CD4-positive, alpha-beta T cell treated with Interleukin-21 for 1 hour (primary cell): ENCODE measurements at places on chromosomes 6 and 20.
A peak's percentile ranks its signal among the peaks of the same experiment; 100 is the strongest.

DNA sequence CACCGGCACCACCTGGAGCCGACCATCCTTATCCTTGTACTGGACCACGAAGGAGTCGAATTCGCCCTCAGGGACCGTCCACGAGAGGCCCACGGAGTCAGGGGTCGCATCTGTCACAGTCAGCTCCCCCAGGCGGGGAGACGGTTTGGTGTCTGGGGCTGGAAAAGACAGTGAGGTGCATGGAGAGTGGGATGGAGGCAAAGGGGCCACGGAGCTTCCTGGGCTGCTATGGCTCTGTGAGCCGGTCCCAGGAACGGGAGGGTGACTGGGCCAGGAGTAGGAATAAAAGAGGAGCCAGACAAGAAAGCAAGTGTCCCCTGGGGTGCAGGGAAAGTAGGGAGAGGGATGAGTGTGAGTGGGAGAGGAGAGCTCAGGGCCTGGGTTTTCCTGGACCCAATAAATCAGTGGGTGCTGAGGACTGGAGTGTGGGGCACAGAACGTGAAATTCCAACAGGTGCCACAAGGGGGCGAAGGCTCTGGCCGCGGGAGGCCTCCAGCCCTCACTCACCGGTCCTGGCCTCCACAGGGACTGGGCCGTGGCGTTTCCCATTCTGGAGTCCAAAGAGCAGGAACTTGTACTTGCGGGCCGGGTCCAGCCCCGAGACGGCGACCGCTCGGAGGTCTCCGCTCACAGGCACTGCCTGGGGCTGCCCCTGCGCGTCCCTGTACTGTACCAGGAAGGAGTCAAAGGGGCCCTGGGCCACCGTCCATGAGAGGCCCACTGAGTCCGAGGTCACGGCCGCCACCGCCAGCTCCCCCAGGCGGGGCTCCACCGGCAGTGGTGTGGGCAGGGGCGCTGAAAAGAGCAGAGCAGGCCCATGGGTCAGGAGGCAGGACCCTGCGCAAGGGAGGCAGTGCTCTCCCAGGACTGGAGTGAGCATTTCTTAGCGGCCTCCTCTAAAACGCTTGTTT, 9.9 kb downstream of the CYP21A2 start:
- DNase-seq: peak; percentile 63

DNA sequence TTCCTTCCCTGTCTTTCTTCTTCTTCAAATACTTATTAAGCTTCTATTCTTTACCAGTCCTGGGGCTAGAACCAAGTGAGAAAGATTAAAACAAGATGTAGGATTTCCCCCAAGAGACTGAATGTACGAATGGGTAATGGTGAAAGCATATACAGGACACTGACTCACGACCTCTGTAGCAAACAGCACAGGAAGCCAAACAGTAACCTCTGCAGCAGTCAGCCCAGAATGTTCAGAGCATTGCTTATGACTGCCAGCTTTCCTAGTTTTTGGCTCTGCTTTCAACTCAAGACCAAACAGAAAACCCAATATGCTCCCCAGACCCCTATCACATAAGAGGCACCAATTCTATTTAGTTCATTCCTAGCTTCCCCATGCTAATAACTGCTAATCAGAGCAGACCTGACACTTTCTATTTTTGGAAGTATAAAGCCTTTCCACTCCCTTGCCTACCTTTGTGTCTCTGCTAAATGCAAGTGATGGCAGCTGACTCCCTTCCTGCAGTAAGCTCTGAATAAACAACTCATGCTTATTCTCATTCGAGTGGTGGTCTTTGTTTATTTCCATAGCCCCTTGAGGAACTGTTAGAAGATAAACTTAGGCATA, 690.6 kb downstream of the EPM2A start:
- no peak for DNase-seq

GRCh38 chr6:134797400-134798113, 152.3 kb downstream of the ALDH8A1 start:
- DNase-seq: no peak

- DNase-seq: no peak
Observed at GRCh38 chr6:79373246-79373645, 138.8 kb upstream of the HMGN3 start.

DNA sequence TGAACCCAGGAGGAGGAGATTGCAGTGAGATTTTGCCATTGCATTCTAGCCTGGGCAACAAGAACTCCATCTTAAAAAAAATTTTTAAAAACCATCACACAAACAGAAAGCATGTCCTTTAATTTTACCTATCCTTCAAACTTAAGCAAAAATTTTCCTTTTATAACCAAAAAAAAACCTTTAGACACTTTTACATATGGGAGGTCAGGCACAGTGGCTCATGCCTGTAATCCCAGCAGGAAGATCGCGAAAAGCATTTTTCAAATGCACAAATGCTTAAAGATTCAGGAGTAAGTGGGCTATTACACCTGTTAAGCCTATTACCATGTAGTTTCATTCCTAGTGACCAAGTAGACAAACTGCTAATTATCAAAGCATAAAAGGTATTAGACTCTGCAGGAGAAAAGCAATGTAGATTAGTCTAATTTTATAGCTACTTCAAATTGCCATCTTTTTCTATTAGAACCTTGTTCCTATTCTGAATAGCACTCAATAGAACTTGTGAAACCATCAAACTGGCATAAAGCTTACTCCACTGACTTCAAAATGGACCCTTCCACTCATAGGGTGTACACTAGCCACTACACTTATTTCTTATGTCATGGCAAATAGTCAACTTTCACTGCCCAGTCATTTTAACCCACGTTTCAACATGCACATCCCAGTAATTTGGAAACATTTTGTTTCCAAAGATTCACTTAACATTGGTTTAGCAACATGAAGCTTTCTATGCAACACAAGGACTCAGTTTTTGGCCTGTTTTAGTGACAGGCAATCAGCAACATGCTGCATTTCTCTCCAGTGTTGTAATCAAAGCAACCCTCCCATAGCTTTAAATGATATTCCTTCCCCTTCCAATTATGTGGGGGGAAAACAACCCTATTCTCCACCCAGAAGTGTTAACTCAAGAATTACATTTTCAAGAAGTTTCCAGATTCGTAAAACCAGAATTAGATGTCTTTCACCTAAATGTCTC, 4.0 kb downstream of the EEF1A1 start:
- no peak for DNase-seq

DNA sequence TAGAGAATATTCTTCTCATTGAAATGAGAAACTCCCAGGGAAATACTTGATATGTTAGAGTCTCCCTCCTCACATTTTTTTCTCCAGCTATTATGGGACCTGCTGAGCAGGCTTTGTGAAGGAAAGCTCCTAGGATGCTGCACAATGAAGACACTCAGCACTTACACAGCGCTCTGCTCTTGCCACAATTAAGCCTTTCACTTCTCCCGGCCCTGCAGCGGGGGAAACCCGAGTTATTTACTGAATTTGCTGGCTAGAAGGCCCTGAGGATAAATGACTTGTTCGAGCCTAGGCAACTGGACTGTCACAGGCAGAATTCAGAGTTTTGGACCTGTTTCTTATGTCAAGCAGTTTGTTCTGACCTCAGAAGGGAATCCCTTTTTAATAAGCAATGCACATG, 102.0 kb downstream of the MAP3K7 start:
- no peak for DNase-seq

- no peak for DNase-seq
Observed at GRCh38 chr6:134172706-134173365, 120.4 kb upstream of the SLC2A12 start.

GRCh38 chr6:137106183-137106582, 61.4 kb upstream of the IL20RA start:
- no peak for DNase-seq

DNA sequence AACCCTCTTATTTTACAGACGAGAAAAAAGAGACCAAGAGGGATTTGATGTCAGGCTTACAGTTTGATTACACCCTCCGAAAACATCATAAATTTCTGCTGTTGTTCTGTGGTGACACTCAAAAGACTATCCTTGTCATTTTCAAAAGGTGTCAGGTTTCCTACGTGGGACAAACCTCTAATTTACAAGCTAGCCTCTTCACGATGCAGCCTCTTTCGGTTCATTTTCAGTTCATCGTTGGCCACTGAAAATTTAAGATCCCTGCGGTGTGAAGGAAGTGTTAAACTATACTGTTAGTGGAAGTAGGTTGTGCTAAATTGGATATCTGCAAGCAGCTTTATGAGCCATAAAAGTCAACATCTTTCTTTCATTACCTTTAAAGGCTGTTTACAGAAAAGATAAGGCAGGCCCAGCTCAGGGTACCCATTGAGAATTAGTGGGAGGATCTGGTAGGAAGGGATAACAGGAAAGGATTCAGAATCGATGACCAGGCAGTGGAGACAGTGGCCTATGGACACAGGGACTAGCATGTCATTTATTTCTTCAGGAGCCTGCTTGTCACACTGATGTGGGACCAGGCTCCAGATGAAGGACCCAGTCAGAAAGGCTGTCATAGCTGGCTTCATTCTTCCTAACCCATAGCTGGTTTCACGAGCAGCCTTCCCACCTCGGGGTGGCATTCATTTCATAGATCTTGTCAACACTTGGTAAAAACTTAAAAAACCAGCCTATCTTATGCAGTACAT, 329.1 kb upstream of the SOX4 start:
- no peak for DNase-seq

DNA sequence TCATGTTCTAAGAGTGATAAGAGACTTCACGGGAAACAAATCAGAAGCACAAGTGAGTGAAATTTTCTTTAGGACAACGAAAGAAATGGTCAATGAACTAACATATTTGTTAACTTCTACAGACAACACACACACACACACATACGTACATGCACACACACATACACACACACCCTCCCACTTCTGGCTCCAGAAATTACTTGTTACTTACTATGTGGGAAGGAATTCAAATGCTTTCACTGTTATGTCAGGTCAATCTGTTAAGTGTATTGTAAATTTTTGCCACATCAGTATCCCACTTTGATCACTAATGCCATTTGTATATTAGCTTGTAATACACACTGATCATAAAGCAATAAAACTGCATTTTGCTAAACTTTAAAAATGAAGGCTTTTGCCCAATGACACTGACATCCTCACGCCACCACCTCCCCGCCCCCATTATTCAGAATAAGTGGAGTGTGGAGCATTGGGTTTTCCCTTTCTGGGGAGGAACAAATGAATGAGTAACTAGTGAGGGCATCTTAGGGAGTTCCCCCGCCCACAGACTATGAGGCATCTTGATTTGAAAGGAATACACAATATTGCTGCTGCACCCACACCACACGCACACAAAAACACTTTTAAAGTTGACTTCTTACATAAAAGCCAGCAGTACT, 76.2 kb downstream of the ATXN1 start:
- peak; percentile 70 for DNase-seq

GRCh38 chr6:7129784-7130569, 22.2 kb downstream of the RREB1 start:
- DNase-seq: no peak

DNA sequence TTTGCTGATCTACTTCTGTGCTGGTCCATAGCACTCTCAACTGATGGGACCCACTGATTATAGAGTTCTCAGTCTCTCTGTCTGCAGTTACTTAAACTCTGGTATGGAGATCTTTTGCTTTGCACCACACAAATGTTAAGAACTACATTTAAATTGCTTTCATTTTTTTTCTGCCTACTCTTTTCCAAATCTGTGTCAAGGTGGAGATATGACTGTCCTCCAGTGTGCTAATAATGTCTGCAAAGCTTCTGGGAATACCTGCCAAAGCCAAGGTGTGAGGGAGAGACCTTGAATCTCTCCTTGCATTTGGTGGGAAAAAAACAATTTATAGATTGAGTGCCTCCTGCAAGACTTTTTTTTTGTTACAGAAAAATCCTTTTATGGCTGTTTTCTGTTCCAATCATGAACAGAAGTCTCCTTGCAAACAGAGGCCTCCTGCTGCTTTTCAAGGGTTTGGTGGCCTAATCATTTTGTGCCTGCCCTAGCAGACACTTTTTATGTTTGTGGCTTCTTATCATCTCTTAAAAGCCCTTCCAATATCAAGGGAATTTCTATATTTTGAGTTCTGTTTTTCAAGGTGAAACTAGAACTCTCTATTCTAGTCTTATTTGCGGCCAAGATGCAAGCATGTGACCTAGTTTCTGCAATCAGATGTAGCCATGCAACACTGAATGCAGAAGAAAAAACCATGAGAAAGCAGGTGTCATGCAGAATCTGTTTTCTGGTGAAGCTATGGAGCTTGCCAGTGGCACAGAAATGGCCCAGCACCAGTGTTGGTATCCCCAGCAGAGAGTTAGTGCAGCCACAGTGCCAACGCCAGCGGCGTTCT, 23.2 kb upstream of the AKIRIN2 start:
- DNase-seq: no peak

- no peak for DNase-seq
Observed at GRCh38 chr6:52725535-52726192, 37.6 kb downstream of the GSTA2 start.

DNA sequence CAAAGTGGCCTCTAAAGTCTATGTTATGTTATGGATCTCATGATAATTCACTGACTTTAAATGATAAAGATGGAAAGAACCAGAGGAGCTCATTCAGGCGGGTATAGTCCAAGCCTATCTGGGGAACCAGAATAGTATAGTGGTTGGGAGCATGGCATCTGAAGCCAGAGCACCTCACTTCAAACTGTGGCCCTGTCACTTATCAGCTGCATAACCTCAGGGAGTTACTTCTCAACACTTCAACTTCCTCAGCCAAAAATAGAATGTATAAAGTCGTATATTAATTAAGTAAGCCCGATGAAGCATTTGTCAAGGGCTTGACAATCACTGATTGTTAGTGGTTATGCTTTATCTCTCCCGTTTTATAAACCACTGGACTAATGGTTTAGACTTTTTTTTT, 112.7 kb downstream of the RTN4IP1 start:
- peak; percentile 35 for DNase-seq

GRCh38 chr6:19879663-19880062, 42.5 kb downstream of the ID4 start:
- DNase-seq: no peak

DNA sequence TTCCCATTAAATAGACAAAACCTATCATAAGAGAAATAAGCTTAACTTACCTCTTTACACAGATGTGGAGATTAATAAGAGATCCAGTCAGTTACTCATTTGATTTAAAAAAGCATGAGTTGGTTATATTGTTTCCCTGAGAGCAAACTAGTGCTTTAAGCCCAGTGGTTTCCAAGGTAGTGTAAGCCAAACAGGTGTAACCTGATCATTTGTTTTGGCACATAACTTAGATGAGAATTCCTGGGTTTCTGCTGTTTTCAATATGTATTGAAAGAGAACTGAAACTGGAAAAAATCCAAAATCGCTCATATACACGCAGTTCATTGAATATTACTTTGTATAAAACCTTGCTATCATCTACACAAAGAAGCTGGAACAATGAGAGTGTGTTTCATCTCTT, 30.5 kb upstream of the SMIM8 start:
- DNase-seq: no peak

- no peak for DNase-seq
Observed at GRCh38 chr20:34251619-34252018, 10.4 kb downstream of the ASIP start.

GRCh38 chr20:44800391-44801046, 9.8 kb downstream of the RIMS4 start:
- DNase-seq: peak; percentile 1

GRCh38 chr6:94501516-94501915, 1075.8 kb upstream of the MANEA start:
- DNase-seq: no peak

- no peak for DNase-seq
Observed at GRCh38 chr20:53019464-53019863, 47.3 kb downstream of the TSHZ2 start.

GRCh38 chr6:11412011-11412424, 125.5 kb upstream of the TMEM170B start:
- DNase-seq: no peak

GRCh38 chr20:21324126-21324525, 21.0 kb downstream of the XRN2 start:
- no peak for DNase-seq
